ENCODE measurements at places on chromosomes 1 and 21.

DNA sequence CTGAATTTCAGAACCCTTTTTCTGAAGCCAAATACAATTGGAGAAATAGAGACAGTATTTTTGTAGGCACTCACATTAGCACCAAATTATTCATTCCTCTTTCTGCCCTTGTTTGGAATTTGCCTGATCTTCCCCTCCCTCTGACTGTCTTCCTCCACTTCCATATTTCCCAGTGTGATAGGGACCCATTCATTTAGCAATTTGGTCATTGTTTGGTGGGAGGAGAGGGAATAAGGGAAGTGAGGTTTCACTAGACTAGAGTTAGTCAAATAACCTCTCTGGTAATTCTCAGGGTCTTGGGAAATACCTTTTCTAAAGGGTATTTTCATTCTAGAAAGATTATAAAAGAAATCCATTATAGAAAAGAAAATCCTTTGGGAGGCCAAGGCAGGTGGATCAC is 31.0 kb upstream of the MTMR11 start:
- DNase-seq: no peak

- DNase-seq: no peak
These were observed 14.8 kb downstream of the MMEL1 start for GRCh38 chr1:2617971-2618470.

- no peak for DNase-seq
These were observed 2.0 kb upstream of the ENAH start for GRCh38 chr1:225654688-225655508.

DNA sequence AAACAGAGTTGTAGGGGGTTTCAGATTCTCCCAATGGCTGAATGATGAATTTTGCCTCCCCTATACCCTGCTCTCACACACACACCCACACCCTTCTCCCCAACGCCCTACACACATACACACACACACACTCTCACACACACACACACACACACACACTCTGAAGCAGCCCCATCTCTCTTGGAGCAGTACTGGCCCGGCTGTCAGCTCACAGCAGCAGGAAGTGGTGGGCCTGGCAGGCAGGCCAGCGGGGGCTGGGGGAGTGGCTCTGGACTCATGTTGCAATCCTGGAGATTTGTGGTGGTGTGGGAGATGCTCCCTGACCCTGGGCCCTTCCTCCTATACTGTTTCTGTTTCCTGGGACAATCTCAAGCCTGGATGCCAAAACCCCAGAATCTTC is 2.2 kb downstream of the IKBKE start:
- no peak for DNase-seq

DNA sequence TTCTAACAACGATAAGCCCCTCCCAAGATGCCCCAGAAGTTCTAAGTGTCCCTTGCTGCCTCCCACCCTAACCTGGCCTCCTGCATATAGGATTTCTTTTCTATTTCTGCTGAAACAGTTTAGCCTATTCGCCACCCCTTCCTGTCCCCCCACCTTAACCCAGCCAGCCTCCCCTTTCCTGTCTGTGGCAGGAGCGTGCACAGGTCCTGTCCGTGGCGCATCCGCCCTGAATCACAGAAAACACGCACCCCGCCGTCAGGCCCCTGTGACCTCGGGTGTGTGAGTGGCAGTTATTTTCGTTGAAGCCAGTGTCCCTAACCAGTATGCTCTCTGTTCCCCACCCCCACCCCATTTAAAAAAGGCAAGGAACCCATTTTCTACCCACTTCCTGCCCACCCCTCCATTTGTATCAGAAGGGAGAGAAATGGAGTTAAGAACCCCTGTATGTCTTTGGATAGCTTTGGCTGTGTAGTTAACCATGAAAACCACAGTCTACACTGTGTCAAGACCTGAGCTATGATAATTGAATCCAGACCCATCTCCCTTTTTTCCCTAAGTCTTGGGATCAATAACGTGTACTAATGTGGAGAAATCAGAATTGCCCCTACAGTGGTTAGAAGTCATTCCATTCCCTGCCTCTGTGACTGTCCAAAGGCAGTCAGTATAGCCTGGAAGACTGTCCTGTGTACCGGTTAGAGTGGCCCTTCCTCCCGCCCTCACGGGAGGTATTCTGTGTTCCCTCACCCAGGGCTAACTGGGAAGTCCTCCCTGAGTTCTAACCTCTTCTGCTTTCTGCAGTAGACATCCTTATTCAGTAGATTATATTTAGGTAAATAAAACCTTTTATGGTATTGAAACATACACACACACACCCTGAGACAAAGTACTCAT is 1.8 kb downstream of the PLEKHO1 start:
- DNase-seq: peak; percentile 68

DNA sequence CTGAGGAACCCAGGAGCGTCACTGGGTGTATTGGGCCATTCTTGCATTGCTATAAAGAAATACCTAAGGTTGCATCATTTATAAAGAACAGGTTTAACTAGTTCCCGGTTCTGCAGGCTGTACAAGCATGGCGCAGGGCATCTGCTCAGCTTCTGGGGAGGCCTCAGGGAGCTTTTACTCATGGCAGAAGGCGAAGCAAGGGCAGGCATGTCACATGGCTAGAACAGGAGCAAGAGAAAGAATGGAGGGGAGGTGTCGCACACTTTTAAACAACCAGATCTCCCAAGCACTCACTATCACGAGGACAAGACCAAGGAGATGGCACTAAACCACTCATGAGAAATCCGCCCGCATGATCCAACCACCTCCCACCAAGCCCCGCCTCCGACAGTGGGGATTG is 65.2 kb downstream of the PSMG1 start:
- DNase-seq: no peak

DNA sequence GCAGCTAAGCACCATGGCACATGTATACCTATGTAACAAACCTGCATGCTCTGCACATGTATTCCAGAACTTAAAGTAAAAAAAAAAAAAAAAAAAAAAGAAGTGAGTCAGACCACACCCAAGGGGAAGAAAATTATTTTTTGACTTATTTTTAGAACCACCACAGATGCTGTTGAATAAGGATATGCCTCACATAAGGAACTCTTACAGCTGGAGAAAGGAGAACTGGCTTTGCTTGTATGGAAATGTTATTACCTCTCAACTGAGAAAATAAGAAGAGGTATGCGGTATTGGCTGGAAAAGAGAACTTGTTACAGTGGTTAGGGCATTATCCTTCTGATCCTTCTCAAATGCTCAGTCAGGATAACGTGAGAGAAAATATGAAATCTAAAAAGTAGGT is 27.5 kb upstream of the FCER1A start:
- DNase-seq: no peak

GRCh38 chr1:228940926-228941325 is 205.6 kb downstream of the RHOU start:
- DNase-seq: no peak

DNA sequence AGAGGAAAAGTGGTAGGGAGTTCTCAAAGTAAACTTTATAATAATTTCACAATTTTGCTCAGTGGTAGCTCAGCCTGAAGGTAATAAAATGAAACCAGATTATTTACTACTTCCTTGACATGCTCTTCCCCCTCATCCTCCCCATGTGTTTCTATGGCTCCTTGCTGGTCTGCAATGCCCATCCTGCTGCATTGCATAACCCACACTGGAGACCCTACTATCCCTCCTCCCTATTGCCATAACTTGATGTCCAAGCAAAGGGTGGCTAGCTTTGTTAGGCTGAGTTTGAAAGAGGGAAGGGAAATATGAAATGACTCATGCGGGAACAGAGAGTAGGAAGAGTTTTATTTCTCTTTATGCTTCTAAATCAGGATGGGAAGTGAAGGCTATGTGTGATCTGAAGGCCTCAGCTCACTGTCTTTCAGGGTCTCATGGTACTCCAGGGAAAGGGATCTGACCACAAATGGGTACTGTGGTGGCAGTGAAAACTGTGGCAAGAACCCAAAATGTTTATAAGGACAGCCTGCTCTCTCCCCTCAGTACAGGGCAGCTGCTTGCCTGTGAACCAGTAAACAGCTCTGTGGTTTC is 36.4 kb upstream of the HSD17B7 start:
- no peak for DNase-seq

GRCh38 chr1:6185635-6186382 is 5.7 kb upstream of the CHD5 start:
- no peak for DNase-seq

DNA sequence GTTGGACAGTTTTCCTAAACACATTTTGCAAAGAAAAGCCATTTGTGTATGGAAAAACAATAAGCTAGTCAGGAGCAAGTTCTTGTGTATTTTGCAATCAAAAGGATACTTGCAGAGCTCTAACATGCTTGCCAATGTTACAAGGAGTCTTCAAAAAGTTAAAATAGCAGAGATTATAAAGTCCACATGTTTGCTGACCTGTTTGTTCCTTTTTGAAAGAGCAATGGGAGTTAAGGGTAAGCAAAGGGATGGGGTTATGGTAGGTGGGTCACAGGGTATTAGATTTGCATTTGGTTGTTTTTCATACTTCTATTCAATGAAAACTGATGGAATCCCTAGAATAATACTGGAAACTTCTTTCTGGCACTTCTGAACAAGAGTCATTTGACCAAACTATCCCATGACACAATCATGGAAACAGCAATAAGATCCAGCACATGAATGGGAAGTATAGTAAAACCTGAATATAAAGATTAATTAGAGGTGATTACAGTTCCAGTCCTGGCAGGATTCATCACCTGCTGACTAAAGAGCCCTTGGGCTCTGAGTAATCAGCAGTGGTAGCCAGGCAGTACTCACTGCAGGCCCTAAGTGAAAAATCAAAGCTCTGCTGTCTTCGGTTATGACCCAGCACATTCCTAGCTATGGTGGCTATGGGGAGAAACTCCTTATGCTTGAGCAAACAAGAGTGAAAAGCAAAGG is 27.1 kb upstream of the ZC3H11B start:
- no peak for DNase-seq

- no peak for DNase-seq
These were observed 1688.4 kb downstream of the PLA2G4A start for GRCh38 chr1:188517139-188517538.

GRCh38 chr1:200338451-200338850 is 71.4 kb downstream of the ZNF281 start:
- DNase-seq: no peak
